Activated T-cell treated with anti-CD3 and anti-CD28 coated beads, Interleukin-2, amount 50 U/mL, for 72 hours (primary cell): ENCODE measurements at places on chromosomes 7 and 10.

DNA sequence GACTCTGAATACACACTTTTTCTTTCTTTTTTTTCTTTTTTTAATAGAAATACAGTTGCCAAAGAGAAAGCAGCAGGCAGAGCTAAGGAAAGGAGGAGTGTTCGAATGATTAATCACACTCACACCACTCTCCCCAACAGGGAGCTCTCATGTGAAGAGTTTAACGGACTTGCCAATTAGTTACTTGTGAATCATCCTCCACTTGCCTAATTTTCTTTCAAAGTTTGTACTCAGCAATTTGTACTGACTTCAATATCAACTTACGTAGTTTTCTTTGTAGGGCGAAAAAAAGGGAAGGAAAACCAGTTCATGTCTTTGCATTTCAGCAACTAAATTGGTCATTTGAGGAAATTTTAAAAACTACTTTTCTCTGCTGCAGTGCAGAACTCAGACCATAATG lies 109.2 kb downstream of the PIP4K2A start:
- no peak for DNase-seq

DNA sequence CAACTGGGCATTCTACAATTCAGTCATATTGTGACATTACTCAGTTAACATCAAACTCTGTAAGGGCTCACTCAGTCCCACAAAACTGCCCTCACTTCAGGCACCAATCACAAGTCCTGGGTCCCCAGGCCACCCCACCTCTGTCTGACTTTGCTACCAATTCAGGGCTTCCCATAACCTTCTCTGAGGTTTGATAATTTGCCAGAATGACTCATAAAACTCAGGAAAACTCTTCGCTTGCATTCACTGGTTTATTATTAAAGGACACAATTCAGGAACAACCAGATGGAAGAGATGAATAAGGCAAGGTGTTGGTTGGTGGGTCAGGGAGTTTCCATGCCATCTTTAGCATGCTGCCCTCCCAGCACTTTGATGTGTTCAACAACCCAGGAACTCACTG lies 41.3 kb downstream of the AVL9 start:
- DNase-seq = no peak

- DNase-seq = no peak
Measured at GRCh38 chr10:42877496-42878030, 95.0 kb downstream of the BMS1 start.

DNA sequence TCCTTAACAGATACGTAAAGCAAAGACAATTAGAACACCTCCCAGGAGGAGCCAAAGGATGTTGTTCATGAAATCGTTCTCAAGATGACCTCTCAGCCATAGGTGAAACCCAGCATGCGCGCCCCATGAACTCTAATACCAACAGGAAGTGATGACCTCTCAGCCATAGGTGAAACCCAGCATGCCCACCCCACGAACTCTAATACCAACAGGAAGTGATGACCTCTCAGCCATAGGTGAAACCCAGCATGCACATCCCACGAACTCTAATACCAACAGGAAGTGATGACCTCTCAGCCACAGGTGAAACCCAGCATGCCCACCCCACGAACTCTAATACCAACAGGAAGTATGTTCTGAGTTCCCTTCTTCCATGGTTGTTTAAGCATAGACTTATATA lies 205.2 kb upstream of the ADARB2 start:
- no peak for DNase-seq

- no peak for DNase-seq
Measured at GRCh38 chr10:126939706-126940105, 34.5 kb downstream of the DOCK1 start.

DNA sequence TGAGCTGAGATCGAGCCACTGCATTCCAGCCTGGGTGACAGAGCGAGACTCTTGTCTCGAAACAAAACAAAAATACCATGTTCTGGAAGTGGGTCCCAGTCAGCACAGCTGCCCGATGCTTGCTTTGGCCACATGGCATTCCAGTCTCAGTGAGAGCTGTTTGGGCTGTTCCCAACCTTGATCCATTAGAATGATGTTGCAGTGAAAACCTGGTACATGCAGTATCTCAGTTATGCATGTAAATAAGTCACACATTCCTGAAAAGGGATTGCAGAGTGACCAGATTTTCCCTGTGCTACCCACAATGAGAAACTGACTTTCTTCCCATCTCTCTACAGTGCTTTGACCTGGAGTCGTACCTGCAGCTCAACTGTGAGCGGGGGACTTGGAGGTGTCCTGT lies 15.4 kb downstream of the ZMIZ2 start:
- DNase-seq = no peak

GRCh38 chr7:156918635-156919034 lies 25.7 kb upstream of the LMBR1 start:
- no peak for DNase-seq

GRCh38 chr10:54454271-54454670 lies 346.8 kb downstream of the PCDH15 start:
- no peak for DNase-seq

DNA sequence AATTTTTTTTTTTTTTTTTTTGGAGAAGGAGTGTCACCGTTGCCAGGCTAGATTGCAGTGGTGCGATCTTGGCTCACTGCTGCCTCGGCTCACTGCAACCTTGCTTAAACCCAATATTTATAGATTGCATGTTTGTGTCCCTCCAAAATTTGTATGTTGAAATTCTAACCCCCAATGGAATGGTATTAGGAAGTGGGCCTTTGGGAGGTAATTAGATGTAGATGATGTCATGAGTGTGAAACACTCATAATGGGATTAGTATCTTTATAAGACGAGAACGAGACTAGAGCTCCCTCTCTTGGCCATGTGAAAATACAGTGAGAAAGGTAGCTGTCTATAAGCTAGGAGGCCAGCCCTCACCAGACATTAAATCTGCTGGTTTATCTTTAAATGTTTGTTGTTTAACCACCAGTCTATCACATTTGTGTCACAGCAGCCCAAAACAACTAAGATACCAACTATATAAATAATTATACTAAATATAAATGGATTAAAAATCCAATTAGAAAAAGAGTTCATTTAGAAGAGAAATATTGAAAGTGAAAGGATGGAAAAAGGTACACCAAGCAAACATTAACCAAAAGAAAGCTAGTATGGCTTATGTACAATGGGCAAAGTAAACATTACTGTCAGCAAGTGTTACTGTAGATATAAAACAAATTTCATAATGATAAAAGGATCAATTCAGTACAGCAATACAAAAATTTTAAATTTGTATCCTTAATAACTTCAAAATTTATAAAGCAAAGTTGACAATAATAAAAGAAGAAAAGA lies 9.3 kb downstream of the TCAF1 start:
- DNase-seq = no peak

DNA sequence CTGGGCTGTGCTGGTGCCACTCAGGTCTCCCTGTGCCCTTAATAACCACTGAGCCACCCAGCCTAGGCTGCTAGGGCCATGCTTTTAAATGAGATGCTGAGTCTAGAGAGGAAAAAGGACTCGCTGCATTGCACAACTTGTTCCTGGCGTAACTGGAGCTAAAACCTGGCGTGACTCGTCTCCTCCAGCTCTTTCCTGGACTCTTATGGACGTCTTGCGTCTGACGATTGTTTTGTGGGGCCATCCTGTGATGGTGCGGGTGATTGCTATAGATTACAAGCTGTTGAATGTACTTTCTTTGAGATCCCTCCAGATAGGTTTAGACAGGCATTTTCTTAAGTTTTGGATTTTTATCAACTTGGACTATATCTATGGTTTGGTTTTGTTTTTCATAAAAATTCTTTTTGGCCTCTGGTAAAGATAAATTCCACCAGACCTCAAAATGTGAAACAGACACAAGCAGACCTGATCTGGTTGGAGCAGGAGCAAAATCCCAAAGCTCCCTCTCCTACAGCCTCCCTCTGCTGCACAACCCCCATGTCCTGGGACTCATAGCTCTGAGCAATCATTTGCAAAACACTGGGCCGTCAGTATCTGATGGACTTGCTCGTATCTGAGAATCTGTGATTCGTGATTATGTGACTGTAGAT lies 230.3 kb downstream of the ARHGAP12 start:
- DNase-seq = no peak

- no peak for DNase-seq
Measured at GRCh38 chr7:120475994-120476393, 203.0 kb downstream of the KCND2 start.

GRCh38 chr7:24349339-24349738 lies 65.3 kb downstream of the NPY start:
- no peak for DNase-seq

DNA sequence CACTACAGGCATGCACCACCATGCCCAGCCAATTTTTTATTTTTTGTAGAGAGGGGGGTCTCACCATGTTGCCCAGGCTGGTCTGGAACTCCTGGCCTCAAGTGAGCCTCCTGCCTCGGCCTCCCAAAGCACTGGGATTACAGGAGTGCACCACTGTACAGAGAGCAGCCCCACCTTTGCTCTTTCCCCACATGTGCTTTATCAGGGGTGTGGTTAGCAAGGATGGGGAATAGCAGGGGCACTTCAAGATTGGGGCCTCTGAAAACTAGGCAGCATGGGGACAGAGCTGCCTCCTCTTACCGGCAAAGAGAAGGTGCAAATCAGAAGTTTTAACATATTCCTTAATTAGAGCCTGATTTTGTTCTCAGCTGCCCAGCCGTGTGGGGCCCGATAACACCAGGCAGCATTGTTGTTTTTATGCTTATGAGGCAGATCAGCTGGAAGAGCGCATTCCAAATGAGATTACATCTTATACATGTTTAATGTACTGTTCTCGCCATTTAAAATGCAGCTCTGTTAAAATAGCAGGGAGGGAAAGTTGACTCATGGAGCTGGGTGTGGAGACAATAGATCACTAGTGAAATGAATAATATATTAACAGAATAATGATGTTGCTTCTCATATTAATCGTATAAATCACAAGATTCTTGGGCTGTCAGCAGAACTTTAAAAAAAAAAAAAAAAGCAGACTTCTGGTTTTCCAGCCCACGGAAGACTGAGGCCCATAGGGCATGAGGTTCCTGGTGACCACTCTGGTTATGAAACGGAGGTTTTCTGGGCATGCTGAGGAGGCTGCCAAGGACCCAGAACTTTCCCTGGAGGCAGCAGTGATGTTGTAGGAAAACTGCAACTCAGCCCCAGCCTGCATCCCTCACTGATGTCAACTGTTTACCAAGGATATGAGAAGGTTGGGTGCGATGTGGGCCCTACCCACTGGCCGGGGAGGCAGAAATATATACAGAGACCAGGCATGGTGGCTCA lies 62.5 kb downstream of the TMEM130 start:
- DNase-seq = no peak

- DNase-seq = peak; percentile 37
Measured at GRCh38 chr10:119250641-119251314, 43.4 kb downstream of the GRK5 start.

DNA sequence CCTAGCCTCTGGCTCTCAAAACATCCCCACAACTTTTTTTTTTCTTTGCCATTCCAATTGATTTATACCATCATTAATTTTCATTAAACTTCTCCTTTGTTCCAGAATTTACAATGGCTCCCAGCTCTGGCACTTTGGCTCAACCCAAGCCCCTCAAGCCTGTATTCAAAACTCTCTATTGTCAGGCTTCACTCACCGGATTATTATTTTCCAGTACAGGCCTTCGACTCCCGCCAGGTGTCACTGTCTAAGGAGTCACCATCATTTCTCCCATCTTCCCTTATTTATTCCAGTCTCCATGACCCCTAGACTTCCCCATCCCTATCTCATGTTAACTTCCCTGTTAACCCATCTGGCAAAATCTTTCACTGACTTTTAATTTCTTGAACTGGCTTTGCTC lies 67.8 kb downstream of the HIPK2 start:
- no peak for DNase-seq

DNA sequence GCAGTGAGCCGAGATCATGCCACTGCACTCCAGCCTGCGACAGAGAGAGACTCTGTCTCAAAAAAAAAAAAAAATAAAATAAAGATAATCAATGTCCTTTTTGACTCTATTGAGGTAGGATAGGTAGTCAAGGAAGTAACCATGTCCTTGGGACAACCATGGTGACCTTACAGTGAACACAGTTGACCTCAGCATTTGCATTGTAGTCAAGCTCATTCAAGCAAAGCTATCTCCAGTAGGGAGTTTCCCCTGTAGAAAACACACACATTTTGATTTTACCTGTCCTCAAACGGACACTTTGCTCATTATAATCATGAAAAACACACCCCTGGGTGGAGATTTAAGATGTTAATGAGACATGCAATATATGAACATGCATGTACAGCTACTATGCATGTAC lies 171.7 kb downstream of the KIF20B start:
- DNase-seq = no peak

GRCh38 chr10:77925410-77925794 lies 1.2 kb downstream of the DLG5 start:
- no peak for DNase-seq

DNA sequence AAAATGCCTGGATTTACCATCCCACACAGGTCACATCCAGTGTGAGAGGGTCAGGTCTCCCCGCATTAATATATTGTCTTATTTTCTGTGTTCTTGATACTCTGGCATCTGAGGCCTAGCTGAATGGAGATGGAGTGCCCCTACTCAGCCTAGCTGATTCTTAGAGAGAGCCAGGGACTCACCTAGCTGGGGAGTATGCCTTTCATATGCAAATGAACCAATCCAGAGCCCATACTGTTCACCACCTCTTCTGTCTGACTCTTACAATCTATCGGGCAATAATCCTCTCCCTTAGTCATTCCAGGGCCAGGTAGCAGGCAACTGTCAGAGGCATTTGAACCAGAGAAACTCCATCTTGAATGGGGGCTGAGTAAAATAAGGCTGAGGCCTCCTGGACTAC lies 46.3 kb downstream of the LBX1 start:
- no peak for DNase-seq

DNA sequence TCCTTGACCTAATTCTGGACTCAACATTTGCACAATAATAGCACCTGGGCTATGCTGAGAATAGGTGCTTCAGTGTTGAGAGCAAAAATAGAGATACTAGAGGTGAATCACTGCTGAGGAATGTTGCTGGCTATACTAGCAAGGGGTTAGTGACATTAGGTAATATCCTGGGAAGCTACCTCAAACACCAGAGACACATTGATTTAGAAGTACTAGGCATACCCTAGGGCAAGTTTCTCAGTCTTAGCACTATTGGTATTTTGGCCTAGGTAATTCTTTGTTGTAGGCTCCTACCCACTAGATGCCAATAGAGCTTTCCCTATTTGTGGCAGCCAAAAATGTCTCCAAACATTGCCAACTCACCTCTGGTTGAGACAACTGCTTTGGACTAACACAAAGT lies 484.0 kb upstream of the MBL2 start:
- no peak for DNase-seq

DNA sequence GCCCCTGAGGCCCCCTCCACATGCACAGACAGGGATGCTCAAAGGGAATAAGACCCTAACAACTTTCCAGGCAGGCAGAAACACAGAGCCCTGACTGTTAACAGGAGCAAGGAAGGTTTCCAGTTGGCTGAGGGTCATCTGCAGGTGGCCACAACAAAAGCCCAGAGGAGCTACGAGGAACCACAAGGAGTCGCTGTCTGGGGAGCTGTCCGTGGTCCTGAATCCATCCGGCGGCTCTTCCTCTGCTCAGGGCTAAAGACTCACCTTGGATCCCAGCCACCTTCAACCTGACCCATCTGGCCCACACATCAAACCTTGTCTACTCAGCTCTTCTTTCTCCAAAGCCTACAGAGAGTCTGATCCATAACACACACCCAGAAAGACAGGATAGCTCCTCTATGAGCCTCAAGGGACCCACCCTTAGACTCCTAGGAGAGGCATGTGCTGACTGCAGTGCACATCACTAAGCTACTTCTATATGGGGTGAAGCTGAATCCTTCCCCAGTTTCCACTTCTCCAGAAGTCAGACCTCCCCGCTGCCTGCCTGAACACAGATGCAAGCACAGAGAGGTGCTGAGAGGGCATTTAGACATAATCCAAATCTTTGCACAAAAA lies 104.0 kb downstream of the SLIT1 start:
- peak; percentile 65 for DNase-seq

- DNase-seq = no peak
Measured at GRCh38 chr7:5343884-5344283, 61.1 kb downstream of the SLC29A4 start.
